ENCODE measurements at places on chromosomes 7 and 10.

DNA sequence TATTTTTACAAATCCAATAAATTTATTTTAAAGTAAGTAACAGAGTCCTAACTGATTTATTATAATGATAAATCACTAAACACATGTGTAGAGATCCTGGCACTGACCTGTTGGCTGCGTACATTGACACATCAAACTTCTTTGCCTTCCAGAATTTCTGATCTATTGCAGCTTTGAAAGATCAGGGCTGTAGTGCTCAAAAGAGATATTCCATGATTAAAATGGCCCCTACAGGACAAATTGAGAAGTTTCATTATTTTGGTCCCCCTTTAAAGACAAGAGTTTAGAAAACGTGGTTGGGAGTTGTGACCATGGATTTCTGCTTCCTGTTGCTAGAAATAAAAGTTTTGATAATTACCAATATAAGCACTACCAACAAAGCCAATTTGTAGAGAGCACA, 87.7 kb upstream of the PDK4 start:
- no peak for DNase-seq

- DNase-seq, result no peak
Observed at GRCh38 chr10:12699258-12699700, 302.2 kb downstream of the CCDC3 start.

- DNase-seq, result no peak
Observed at GRCh38 chr10:75314570-75314969, 78.8 kb upstream of the COMTD1 start.

DNA sequence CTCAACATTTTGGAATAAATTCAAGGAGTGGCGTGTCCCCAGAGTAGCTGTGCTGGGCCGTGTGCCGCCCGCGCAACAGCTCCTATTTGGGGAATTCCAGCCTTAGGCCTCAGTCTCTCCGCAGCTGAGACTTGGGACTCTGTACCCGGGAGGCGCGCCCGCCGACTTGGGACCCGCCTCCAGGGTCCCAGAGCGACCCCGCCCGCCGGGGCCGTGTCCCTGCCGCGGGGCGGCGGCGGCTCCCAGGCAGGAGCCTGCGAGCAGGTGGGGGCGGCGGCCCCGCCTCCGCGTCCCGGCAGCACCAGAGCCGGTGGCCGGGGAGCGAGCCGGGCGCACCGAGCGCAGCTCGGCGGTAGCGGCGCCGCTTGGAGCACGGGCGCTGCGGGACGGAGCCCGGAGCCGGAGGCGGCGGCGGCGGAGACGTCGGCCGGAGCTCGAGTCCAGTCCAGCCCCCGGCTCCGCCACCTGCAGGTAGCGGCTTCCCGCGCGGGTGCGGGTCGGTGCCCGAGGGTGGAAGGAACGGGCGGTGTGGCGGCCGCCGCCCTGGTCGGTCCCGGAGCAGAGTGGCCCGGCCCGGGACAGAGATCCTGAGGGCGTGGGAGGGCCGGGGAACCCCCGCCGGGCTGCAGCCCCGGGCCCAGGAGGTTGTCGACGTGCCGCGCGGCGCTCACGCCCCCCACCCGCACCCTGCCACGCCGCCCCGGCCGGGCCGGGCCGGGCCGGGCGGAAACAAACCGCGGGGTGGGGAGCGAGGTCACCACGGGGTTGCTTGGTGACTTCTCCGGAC, at the start of gene WIPF3:
Gene WIPF3, plus strand, starts transcription at position 301 of the 787 bp plus-strand sequence. CDS start 28,217 bp downstream, outside the sequence.
- DNase-seq, result no peak

DNA sequence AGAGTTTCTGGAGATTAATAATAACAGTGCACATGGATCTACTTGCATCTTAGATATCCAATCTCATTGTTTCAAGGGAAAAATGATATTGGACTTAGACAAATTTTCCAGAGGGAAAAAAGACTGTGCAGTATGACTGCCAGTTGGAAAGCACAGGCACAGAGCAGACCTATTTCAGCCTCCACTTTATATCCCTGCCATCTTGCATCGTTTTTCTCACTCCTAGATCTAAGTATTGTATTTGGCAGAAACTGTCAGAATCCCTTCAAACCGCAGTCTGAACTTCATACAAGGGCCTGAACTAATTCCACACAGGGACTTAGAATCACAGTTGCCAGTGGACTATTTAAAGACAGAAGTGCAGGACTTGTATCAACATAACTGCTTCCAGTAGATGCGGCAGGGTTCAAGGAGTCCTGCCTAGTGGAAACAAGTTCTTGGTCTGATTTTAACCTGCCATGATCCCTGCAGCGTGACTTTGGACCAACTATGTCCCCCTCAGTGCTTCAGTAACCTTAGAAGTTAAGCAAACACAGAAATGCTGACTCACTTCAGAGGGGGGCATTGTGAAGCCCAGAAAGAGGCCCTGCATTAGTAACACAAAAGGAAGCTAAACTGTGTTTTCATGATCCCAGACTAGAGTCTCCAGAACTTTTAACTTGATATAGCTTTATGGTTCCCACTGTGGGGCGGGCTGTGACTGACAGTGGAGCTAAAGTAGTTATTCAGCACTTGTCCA, 95.7 kb upstream of the PALS2 start:
- no peak for DNase-seq

DNA sequence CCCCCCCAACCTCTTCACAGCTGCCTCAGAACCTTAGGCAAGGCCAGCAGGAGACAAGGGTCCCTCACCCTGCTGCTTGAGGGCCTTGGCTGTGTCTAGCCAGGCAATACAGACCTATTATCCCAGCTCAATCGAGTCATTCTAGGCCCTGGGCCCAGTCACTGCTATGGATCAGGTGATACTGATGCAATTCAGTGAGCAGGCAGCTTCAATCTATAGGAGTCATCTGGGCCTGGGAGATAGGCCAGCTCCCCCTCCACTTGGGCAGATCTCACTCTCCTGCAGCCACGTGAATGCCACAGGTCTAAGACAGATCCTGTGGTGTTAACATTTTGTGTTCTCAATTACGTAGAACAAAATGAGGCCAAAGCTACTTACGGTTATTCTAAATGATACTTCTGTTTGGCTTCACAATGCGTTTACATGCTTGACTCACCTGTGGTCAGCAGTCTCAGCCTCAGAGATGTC, 68.0 kb upstream of the LRRC4 start:
- no peak for DNase-seq

- no peak for DNase-seq
Observed at GRCh38 chr7:111869280-111869679, 307.0 kb upstream of the IMMP2L start.

- DNase-seq, result no peak
Observed at GRCh38 chr7:138066954-138067394, 9.3 kb upstream of the AKR1D1 start.

DNA sequence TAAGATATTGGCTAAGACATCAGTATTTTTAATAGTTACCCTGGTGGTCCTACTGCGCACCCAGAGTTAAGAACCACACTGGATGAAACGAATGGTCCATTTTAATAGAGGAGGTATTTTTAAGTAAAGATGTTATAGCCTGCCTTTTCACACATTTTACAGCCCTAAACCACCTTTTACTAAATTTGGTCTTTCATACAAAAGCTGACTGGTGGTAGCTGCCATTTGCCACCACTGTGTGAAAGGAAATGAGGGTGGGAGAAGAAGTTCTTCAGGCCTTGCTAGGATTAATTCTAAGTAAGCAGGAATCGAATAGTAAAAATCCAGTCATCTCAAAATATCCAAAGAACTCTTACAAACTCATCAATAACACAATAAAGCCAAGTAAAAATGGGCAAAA, 15.2 kb upstream of the APBB1IP start:
- DNase-seq, result no peak

DNA sequence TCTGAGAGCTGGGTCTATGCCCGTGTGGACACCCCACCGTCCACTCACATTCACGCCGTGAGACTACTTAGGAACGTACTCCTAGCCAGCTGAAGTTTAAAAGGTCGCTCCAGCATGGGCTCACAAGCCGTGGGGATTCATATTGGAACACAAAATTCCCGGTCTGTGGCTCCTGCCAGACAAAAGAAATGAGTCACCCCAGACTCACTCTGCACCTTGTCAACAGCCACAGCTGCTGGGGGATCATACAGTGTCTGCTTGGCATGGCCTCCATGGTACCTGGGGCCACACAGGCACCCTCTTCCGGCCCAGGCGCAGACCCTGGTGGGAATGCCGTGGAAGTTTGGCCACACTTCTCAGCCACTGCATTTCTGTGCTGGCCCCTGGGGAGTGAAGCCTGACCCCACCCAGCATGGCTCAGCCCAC, 228.4 kb downstream of the DNAJB6 start:
- DNase-seq, result no peak

DNA sequence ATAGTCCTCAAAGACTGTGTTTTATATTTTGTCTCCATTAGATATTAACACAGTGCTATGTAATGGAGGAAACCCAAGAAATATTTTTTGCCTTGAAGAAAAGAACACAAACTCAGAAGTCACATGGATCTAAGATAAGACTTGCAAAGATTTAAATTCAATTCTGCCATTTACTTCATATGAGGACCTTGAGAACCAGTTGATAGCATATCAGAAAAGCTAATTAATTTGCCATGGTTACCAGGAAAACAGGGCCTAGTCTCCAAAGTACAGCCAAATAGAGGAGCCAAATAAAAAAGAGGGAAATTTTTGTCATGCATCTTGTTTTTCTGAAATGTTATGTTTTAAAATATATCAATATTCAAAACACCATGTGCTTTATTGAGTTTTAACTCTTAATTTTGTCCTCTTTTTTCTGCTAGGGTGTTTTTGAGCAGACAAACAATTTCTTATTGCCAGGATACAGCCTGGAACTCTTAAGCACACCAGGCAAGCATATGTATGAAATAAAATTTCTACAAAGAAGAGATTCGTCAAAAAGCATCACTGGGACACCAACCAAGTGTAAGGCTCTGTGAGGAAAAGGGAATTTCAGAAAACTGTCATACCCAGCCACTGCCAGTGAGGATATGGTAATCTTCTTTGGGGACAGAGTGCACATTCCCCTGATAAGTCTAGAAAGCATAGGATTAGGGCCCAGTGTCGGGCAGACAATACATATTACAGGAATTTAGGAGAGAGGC, 10.6 kb upstream of the TOMM7 start:
- DNase-seq, result no peak

DNA sequence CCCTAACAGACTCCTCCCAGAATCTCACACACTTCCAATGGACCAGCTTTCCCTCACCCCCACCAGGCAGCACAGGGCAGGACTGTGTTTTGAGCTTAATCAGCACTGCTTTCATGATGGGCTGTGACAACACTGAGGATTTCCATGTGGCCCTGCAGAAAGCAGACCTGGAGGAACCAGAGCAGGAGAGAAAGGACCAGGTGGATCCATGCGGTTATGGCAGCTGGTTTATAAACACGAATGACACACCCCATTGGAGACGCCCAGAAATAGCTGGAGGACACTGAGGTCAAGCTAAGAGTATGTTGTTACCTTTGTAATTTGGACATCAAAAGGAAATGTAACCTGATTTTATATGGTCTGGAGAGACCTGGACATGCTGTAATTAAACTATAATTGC, 31.7 kb upstream of the HERPUD2 start:
- no peak for DNase-seq

GRCh38 chr10:11106621-11107374, 89.1 kb downstream of the CELF2 start:
- no peak for DNase-seq

DNA sequence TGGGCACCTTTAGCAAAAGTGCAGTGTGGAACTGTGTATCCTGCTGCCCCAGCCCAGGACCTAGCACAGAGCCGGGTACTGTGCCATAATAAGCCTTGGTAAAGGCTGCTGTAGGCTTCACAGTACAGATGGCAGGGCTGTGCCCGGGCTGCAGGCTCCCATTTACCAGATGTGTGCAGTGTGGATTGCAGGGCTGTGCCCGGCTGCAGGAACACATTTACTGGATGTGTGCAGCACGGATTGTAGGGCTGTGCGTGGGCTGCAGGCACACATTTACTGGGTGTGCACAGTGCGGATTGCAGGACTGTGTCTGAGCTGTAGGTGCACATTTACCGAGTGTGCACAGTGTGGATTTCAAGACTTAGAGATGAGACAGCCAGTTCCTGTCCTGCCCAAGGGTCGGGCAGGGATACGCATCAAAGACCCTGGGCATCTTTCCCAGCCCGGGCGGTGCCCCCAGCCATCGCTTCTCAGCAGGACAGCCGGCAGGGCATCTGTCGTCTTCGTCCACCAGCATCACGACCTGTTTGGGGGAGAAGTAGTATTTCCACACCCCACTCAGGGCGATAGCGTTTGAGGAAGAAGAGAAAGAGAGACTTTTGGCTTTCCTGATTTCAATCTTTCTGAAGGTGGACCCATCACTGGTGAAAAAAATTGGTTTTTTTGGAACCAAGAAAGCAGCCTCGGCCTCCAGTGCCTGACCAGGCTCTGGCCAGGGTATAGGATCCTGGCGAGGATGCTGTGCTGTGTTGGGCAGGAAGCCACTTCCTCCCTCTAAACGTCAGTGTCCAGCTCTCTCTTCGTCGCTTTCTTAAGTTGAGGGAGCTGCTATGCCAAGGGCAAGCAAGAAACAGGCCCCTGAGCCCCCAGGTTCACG, 180.8 kb downstream of the CUX1 start:
- DNase-seq, result no peak

- no peak for DNase-seq
Observed at GRCh38 chr10:113992471-113993011, 51.1 kb upstream of the ADRB1 start.

- no peak for DNase-seq
Observed at GRCh38 chr7:64947252-64948000, 43.4 kb downstream of the ZNF117 start.

- DNase-seq, result no peak
Observed at GRCh38 chr7:51263631-51264484, 52.8 kb downstream of the COBL start.

- DNase-seq, result no peak
Observed at GRCh38 chr7:128165927-128166420, 75.1 kb upstream of the LEP start.

- no peak for DNase-seq
Observed at GRCh38 chr10:58887474-58887873, 289.0 kb upstream of the PHYHIPL start.

Data from stimulated activated CD4-positive, alpha-beta T cell treated with anti-CD3 and anti-CD28 coated beads, TNF-alpha, amount 100 ng/mL, for 4 hours (primary cell).